ENCODE measurements at places on chromosomes 12 and 14. TPM values are rescaled to one million over a fixed set of nuclear protein-coding genes. Genes with fewer than 3 reads are reported as not detected.

- no peaks in the 10 kb centered on the region for H3K36me3 ChIP-seq
- H3K27ac ChIP-seq = no peak overlapping the region
- no peaks in the 10 kb centered on the region for H3K4me1 ChIP-seq
- peaks cover 4% of the 10 kb centered on the region for H3K27me3 ChIP-seq
- H3K4me3 ChIP-seq = no peak overlapping the region
- DNase-seq = no peak
These were observed 666.6 kb downstream of the NRXN3 start for GRCh38 chr14:78836777-78837176.

DNA sequence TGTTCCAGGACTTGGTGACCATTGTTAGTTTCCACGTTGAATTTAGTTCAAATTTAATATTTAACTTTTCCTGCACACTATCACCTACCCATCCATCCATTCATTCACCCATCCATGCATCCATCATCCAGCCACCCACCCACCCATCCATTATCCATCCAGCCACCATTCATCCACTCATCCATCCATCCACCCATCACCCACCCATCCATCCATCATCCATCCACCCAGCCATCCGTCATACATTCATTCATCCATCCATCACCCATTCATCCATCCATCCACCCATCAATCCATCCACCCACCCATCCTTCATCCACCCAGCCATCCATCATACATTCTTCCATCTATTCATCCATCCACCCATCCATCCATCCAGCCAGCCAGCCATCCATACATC is 21.8 kb downstream of the NOC4L start:
- peaks cover 10% of the 10 kb centered on the region for H3K4me1 ChIP-seq
- H3K27ac ChIP-seq = no peak overlapping the region
- no peaks in the 10 kb centered on the region for H3K36me3 ChIP-seq
- no peak overlapping the region for H3K4me3 ChIP-seq
- DNase-seq = no peak
- H3K27me3 ChIP-seq = peaks cover 4% of the 10 kb centered on the region

GRCh38 chr14:72254937-72255472 is 322.8 kb downstream of the RGS6 start:
- no peak overlapping the region for H3K27ac ChIP-seq
- no peak for DNase-seq
- H3K4me1 ChIP-seq = no peaks in the 10 kb centered on the region
- no peak overlapping the region for H3K4me3 ChIP-seq

DNA sequence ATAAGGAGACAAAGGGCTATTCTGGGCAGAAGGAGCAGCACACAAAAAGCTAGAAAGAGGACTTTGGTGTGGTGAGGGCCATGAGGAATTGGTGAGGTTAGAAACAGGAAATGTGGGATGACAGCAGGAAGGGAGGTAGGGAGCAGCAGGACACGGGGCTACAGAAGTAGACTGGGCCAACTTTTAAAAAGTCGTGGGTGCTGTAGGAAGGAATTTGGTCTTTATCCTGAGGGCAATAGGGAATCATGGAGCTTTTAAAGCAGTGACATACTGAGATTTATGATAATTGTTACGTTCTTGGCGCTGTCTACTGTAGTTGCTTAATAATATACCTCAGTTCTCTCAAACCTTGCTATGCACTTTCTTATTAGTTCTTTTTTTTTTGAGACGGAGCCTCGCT is 8.2 kb upstream of the CHURC1 start:
- H3K27ac ChIP-seq = no peak overlapping the region
- H3K4me3 ChIP-seq = no peak overlapping the region
- no peaks in the 10 kb centered on the region for H3K27me3 ChIP-seq

DNA sequence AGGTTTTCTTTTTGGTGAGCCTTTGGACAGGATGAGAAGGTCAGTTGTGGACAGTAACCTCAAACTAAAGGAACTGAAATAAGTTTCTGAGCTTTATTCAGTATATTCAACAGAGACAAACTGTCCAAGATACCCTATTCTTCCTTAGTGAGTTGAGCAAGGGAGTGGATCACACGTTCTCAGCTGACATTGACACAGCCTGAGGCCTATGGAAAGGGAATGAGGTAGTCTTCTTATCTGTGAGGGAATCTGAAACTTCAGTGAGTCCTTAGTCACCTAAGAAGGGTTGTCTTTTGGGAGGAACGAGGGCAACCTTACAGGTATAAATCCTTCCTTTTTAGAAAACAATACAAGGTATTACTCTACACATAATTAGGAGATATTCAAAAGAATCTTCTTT is 5.0 kb upstream of the NUBPL start:
- H3K4me1 ChIP-seq = no peaks in the 10 kb centered on the region
- no peaks in the 10 kb centered on the region for H3K27me3 ChIP-seq
- H3K36me3 ChIP-seq = no peaks in the 10 kb centered on the region
- H3K4me3 ChIP-seq = no peak overlapping the region
- H3K27ac ChIP-seq = no peak overlapping the region

DNA sequence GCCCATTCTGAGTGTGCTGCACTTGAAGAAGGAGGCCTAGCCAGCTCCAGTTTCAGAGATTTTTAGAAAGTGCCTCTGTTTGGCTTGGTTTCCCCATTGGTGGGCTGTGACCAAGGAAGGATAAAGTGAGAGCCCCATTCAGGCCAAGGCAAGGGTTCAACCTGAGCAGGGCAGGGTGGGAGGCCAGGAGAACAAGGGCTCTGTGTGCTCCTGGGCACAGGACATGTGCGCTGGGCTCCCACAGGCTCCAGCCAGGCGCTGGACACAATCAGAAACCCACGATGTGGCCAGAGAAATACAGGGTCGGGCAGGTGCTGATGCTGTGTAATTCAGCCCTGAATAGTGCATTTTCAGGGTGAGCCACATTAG is 23.1 kb downstream of the WSCD2 start:
- H3K4me1 ChIP-seq = no peaks in the 10 kb centered on the region
- H3K4me3 ChIP-seq = no peak overlapping the region

TMEM229B gene
- total RNA-seq = 2.0 TPM

PITPNM2 gene
- 1.3 TPM for total RNA-seq

WDR89 gene
- 7.1 TPM for total RNA-seq

KRT82 gene
- total RNA-seq = not detected
